ENCODE measurements at places on chromosomes 1 and 21.

DNA sequence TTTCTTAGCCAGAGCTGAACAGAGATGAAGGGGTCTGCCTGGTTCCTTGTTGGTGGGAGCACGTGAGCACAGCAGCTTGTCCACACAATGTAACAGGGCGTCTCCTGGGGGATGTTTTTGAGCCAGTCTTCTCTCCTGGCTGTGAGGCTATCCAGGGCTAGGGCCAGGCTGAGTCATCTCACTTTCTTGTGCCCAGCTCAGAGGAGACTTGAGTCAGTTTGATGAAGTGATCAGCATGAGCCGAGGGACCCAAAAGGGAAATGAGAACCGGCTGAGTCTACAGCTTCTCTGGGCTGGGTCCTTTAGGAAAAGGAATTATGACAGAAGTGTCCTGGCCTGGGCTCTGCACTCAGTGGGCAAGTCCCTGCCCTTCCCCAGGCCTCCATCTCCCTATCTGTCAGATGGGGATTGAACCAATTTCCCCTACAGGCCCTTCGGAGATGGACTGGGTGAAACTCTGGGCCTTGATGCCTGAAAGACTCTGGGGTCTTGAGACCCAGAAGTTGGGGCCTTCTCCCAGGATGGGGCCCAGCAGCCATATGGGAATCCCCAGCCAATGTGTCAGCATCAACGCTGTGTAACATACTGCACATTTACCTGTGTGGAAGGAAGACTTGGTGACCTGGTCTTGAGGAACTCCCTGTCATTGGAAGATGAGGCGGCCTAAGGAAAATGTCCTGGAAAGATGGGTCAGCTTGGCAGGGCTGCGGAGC is 36.6 kb downstream of the DMRTB1 start:
- no peak overlapping the region for H3K27ac ChIP-seq
- no peak for DNase-seq
- peaks cover 18% of the 10 kb centered on the region for H3K27me3 ChIP-seq
- H3K4me1 ChIP-seq: no peaks in the 10 kb centered on the region
- H3K4me3 ChIP-seq: no peak overlapping the region

GRCh38 chr21:17901458-17902079 is 82.4 kb upstream of the C21orf91 start:
- no peaks in the 10 kb centered on the region for H3K4me1 ChIP-seq
- DNase-seq: no peak
- H3K27ac ChIP-seq: no peak overlapping the region
- no peak overlapping the region for H3K4me3 ChIP-seq
- H3K27me3 ChIP-seq: no peaks in the 10 kb centered on the region
- no peaks in the 10 kb centered on the region for H3K36me3 ChIP-seq

- peak within 1 kb of the TSS; percentile 98 for H3K27ac ChIP-seq
- peaks cover 30% of the 10 kb centered on the region for H3K4me1 ChIP-seq
- peak; percentile 29 for DNase-seq
- no peaks in the 10 kb centered on the region for H3K36me3 ChIP-seq
- no peaks in the 10 kb centered on the region for H3K27me3 ChIP-seq
These were observed at the start of gene ARID4B for GRCh38 chr1:235327559-235328270. Gene ARID4B, minus strand, starts transcription at chr1:235328179. Its CDS starts 1,260 bp downstream, at chr1:235326919.

DNA sequence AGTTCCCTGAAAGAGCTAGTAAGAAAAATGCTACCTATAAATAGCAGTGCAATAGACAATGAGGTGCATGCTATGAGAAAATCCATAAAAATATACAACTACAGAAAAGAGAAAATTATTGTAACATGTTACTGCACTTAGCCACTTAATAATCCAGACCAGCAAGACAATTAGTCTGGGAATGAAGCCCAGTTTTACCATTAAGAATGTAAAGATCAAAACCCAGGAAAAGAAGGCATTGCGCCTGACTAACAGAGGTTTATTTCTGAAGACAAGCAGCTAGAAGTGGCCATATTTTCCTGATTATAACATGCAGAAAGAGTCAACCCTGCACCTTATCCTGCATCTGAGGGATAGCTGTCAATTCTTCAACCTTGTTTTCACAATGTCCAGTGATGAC is 276.4 kb upstream of the PRMT6 start:
- H3K27ac ChIP-seq: no peak overlapping the region

DNA sequence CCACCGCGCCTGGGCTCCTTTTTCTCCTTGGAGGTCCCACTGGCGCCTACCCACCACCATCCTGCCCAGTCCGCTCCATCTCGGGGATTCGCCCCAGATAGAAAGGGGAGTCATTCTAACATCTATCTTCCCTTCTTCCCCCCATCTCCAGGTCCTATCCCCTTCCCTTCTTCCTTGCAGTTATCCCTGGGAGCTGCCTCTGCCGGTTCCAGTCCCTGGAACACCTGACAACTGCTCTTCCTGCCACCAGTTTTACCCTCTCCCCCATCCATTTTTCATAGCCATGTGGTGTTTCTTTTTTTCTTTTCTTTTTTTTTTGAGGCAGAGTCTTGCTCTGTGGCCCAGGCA is 12.0 kb upstream of the COL16A1 start:
- H3K36me3 ChIP-seq: no peaks in the 10 kb centered on the region
- peaks cover 20% of the 10 kb centered on the region for H3K4me1 ChIP-seq
- H3K4me3 ChIP-seq: no peak overlapping the region
- DNase-seq: no peak
- no peak overlapping the region for H3K27ac ChIP-seq
- H3K27me3 ChIP-seq: peaks cover 3% of the 10 kb centered on the region
